ENCODE measurements at places on chromosomes 7 and 10.

DNA sequence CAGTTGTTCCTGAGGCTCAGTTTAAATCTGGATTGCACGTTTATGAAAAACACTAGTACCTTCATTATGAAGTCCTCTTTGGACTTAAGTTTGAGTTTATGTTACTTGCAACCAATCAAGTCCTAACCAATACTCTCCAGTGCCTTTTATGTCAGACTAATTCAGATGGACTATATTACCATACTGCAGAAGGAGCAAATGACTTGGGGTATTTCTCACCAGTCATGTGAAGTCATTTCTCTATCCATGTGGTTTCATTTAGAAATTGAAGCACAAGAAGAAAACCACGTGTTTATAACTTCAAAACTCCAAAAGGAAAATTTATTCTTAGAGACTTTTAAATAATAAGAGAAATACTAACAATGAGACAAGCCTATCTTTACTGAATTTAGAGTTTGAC, 201.6 kb downstream of the MBL2 start:
- no peak for DNase-seq

- DNase-seq: peak; percentile 38
Measured at GRCh38 chr10:112363696-112364688, 9.9 kb upstream of the ACSL5 start.

GRCh38 chr10:123567984-123568739, 98.0 kb upstream of the GPR26 start:
- DNase-seq: no peak

GRCh38 chr10:124356701-124357560, 61.8 kb downstream of the OAT start:
- no peak for DNase-seq

GRCh38 chr10:128047991-128048818, 78.0 kb downstream of the MKI67 start:
- DNase-seq: peak; percentile 67

- DNase-seq: no peak
Measured at GRCh38 chr7:16417906-16418305, 3.4 kb downstream of the CRPPA start.

- DNase-seq: no peak
Measured at GRCh38 chr7:196283-196682, 3.9 kb downstream of the FAM20C start.

DNA sequence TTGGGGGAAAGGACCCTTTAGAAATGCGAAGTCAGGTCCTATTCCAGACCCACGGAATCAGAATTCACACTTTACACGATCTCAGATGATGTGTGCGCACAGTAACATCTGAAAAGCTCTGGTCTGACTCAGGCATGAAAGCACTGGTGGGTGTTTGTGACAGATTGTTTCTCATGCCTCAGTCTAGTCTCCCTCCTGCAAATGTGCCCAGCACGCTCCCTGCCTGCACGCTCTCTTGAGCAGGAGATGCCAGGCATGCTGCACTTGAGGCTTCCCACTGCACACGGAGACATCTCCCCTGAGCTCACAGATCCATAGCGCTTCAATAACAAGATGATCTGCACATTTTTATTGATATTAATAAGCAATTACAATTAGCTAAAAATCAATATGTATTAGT, 23.6 kb upstream of the ZNF37A start:
- DNase-seq: no peak

GRCh38 chr7:136869991-136870865, 1.8 kb downstream of the CHRM2 start:
- DNase-seq: no peak

- no peak for DNase-seq
Measured at GRCh38 chr7:87456247-87456646, 19.2 kb downstream of the ABCB4 start.

- no peak for DNase-seq
Measured at GRCh38 chr7:54967377-54967776, 51.4 kb upstream of the EGFR start.

DNA sequence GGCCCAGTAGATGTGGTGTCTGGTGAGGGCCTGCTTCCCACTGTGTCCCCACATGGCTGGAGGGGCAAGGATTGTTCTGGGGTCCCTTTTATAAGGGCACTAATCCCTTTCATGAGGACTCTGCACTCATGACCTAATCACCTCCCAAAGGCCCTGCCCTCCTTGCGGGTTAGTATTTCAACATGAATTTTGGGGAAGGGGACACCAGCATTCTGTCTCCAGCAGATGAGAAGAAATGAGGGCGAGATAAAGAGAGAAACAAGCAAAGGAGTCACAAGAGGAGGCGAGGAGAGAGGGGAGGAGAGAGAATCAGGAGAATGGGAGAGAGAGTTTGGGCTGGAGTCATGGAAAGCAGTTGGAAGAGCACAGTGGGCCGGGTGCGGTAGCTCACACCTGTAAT, 83.7 kb downstream of the C10orf105 start:
- no peak for DNase-seq

DNA sequence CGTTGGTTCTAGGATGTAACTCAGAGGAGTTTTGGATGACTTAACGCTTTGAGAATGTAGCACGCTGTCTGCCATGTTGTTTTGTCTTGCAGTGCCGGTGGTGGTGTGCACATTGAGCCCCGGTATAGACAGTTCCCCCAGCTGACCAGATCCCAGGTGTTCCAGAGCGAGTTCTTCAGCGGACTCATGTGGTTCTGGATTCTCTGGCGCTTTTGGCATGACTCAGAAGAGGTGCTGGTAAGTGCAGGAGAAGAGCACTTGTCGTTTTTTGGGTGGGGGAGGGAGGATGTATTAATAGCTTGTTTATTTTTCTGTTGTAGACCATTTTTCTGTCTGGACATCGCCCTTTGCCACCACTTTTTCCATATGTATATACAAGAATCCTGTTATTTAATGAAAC, 6.3 kb downstream of the NDUFB2 start:
- no peak for DNase-seq

DNA sequence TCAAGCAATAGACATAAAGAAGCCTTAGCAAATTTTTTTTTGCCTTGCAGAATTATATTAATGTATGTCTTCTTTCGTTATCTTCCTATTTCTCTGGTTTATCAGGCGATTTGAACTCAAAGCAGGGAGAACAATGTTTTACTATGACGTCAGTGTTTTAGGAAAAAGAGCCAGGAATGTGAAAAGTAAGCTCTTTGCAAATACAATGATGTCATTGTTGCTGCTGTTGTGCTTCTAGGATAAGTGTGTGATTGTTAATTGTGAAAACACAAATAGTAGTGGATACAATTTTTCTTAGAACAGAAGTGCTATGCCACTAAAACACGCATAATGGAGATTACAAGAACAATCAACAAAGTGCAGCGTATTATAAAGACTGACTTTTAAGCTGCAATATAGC, 9.5 kb upstream of the AUTS2 start:
- no peak for DNase-seq

DNA sequence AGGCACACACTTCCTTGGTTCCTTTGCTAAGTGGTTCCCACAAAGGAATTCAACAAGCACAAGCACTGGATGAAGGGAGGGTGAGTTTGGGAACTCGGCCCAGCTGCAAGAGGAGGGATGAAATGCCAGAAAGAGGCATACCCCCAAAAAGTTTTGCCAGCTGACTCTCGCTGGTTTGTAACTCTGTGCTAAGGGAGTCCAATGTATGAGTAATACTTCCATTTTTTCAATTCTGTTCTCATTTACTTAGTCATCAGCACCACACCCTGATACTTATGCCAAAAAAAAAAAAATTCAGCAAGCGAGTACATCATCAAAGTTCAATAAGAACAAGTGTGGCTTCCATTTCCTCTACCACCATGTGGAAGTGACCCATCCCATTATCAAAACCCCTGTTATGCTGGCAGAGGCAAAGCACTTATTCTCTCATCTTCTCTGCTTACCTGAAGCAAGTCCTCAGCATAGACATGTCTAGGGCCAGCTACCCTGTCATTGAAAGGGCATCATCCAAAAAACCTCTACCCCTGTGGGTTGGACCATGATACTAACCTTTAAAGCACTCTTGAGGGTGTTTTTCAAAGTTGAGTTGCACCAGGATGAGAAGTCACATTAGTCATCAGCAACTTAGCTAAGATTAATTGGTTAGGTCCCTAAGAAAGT, 6.9 kb upstream of the HYCC1 start:
- DNase-seq: peak; percentile 70

DNA sequence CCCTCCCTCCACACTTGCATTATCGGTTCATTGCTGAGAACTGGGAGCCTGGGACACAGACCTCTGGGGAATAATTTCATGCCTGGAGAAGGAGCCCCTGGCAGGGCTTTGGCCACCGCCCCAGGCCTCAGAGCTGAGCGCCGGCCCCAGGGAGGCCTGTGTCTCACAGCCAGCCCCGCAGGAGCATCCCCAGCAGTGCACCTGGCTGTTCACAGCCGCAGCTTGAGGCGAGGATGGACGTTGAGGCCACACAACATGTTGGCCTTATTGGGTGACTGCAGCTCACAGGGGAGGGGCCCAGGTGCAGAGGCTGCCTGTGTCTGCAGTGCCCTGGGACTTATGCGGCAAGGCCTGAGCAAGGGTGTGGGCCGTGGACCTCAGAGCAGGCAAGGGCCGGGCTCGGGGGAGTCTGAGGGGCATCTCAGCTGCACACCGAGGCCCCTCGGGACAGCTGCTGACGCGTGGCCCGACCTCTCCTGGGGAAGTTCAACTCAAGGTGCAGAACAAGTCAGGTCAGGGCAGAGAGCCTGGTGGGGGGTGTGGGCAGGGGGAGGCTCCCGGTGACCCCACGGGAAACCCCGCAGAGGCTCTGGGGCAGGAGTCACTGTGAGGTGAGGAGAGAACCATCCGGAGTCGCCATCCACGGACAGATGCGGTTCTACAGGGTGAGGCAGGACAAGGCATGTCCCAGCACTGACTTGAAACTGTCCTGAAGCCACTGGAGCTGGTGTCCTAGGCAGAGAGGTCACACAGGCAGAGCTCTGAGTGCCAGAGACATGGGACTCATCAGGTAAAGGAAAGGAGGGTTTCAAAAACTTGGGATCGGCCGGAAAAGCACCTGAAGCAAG, 13.1 kb upstream of the UBE3C start:
- no peak for DNase-seq

GRCh38 chr10:23253780-23254179, 61.7 kb downstream of the PTF1A start:
- no peak for DNase-seq

- no peak for DNase-seq
Measured at GRCh38 chr10:96295475-96295874, 8.8 kb upstream of the DNTT start.

- no peak for DNase-seq
Measured at GRCh38 chr7:92336662-92337340, 91.0 kb downstream of the ANKIB1 start.

DNA sequence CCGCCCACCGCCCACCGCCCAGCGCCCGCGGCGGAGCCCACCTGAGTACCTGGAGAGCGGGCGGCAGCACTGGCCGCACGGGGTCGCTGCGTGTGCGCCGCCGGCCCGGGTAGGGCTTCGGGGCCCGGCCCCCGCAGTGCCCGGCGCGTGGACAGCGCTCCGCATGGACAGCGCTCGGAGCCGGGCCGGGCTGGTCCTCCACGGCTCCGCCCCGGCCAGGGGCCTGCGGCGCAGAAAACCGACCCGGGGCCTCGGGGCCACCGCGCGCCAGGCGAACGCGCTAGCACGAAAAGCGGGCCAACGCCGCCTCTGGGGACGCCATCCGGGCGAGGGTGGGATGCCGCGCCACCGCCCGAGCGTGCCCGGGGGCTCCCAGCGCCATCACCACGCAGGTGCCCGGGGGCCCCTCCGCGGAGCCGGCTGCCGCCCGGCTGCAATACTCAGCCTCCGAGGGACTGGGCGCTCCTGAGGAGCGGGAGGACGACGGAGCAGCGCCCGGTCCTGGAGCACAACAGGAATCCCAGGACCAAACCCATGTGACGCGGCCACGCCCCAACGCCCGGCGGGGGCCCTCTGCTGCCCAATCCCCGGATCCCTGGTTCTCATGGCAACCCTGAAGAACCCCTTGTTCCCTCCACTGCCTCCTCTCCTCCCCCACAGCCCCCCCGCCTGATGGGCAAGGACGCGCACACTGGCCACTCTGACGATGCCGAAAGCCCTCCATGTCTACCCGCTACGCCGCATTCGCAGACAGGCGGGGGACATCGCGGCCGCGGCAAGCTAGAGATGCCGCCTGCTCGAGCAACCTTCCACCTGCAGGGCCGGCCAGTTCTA, at the start of gene GRB10:
TSS of gene GRB10 (minus strand) at position 522 of the 834 bp plus-strand sequence. CDS start 50,574 bp downstream, outside the sequence.
- DNase-seq: no peak

- DNase-seq: no peak
Measured at GRCh38 chr10:104556831-104557230, 84.3 kb upstream of the SORCS3 start.

DNA sequence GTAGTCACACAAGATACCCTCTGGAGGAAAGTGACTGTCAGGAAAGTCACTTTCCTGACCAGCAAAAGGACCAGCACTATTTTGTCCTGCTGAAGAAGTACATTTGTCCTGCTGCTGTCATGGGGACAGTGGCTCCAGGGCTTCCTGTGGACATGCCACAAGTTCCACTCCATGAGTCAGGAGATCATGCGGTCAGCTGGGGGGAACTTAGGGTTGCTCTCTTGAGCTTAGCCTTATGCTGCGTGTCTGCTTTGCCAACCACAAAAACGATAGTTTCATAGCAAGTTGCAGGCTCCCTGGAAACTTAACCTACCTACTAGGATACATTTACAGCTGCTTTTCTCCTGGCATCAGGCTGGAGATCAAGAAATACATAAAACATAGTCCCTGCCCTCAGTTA, 19.8 kb upstream of the ALOX5 start:
- no peak for DNase-seq

GRCh38 chr7:137943132-137943551, 58.7 kb downstream of the CREB3L2 start:
- DNase-seq: peak; percentile 76

GRCh38 chr7:10579561-10579960, 394.1 kb upstream of the PHF14 start:
- DNase-seq: no peak

DNA sequence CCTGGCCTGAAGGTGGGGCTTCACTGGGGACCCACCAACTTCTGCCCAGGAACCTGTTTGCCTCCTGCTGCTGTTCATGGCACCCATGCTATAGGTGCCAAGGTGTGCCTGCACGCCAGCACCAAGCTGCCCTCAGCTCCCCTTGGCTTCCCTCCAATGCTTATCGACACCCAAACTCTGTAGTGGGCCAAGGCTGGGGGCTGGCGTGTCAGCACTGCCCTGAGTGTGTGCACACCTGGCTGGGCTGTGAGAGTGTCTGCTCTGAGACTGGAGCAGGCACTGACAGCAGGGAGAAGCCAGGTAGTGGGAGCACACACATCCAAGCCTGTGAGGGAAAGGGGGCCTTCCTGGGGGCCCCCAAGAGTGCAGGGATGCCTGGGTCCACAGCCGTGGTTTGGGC, 43.1 kb upstream of the TUBB8 start:
- no peak for DNase-seq

DNA sequence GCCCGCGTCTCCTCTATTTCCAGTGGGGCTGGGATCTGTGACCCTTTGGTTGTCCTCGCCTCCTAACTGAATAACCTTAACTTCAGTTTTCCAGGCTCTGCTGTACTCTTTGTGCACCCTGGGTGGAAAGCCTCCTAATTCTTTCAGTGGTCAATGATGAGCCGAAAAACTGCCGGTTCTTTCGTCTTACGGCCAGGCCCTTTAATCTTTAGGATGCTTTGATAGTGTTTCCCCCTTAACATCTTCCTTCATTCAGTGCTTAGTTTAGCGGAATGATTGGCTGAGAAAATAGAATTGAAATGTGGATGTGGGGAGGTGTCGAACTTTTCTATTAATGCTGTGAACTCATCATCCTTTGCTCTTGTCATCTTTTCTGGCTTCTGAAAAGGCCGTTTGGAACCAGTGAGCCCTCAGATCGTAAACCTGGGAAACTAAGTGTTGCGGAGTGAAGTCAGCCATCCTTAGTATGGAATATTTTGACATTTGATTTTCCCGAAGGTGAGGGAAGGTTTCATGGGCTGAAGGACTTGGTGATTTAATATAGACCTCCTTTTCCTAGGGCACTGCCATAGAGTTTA, 847 bp downstream of the GARS1 start:
- DNase-seq: no peak
